ENCODE measurements at places on chromosomes 7 and 10. TPM values are rescaled to one million over a fixed set of nuclear protein-coding genes. Genes with fewer than 3 reads are reported as not detected.

STEAP1B gene
- 3.0 TPM for total RNA-seq

CPA5 gene
- total RNA-seq = not detected

ST7 gene
- total RNA-seq = 6.7 TPM

IFRD1 gene
- total RNA-seq = 110 TPM

GNGT1 gene
- total RNA-seq = 0.06 TPM

AGR2 gene
- not detected for total RNA-seq

KCND2 gene
- total RNA-seq = 2.9 TPM

All from neural progenitor cell (in vitro differentiated cells).